ENCODE measurements at places on chromosomes 6 and 20.

- DNase-seq, result no peak
These were observed 230.6 kb downstream of the FNDC1 start for GRCh38 chr6:159399751-159400221.

DNA sequence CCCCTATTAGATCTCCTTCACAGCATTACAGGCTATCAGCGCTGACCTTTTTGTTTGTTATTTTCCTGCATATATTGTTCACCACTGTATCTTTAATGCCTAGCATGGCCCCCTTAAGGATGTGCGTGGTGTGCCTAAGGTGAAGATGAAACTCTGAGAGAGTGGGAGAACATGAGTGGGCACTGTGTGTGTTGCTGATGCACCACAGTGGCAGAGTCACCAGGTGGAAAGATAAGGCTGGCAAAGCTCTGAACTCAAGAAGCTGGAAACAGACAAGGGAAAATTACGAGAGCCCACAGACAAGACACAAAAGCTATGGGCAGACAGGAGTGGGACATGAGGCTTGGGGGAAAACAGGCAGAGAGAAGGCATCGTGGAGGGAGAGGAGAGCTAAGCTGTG is 159.8 kb downstream of the INSM1 start:
- no peak for DNase-seq

DNA sequence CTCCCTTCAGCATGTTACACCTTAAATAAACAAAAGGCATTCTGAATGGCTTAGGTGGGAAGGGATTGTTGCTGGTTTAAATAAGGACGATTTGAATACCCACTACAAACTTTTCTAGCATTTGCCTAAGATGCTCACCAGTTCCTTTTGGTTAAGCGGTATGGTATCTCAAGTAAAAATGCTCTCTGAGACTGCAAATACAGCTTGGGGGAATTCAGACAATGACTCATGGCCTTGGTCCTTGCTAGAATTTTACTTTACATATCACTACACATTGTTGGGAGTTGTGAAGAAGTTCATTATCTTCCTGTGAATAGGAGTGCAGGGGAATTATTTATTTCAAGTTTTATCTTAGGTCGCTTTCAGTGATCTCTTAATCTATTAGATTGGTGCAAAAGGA is 670.7 kb downstream of the UTRN start:
- DNase-seq, result no peak

DNA sequence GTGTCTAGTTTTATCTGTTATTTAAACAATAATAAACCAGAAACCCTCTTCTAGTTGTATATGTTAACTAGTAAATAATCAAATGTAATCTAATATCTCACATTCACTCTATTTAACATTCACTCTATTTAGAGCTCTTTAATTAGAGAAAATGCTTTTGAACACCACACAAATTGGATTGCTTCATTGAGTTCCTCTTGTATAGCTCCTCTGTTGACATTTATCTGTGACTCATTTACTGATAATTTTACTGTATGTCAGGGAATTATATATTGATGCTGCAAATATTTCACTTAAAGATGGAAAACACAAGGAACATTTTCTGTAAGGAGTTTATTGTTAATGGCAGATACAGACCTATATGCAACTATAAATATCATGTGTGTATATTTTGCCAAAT is 594.6 kb downstream of the COL12A1 start:
- DNase-seq, result no peak

- DNase-seq, result no peak
These were observed 127.9 kb upstream of the FOXO3 start for GRCh38 chr6:108432792-108433191.

DNA sequence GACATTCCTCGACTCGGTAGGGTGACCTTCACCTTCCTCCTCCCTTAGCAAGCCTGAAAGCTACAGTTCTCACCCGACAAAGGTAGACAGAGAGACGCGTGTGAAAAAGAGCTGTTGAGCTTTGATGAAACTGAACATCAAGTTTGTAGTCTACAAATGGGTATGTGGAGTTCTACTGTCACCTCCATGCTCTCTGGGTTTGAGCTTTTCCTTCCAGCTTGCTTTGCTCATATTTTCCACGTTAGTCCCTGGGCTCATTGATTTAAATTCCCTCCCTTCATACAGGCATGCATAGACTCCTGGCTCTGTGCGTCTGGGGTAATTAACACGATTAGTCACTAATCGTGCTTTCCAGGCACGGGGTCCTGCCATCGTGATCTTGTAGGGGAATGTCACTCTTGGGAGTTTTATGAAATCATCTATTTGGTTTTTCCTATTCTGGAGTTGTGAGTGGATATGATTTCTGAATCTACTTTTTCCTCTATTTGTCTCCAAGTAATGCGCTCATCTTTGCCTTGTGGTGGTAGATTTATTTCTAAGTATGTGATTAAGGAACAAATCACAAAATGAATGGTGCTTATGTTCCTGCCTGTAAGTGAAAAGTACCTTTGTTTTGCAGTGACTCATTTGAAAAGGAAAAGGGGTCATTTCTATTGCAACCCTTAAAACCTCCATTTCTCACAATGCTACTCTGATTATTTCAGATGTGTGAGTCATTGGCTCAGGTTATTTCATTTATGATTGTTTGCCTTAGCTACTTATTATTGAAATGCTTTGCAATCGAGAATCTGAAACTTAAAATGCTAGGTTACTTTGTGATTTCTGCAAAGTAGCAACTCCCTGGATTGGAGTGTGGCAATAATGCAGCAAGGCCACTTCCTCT is 154.6 kb downstream of the ZDHHC14 start:
- DNase-seq, result no peak

DNA sequence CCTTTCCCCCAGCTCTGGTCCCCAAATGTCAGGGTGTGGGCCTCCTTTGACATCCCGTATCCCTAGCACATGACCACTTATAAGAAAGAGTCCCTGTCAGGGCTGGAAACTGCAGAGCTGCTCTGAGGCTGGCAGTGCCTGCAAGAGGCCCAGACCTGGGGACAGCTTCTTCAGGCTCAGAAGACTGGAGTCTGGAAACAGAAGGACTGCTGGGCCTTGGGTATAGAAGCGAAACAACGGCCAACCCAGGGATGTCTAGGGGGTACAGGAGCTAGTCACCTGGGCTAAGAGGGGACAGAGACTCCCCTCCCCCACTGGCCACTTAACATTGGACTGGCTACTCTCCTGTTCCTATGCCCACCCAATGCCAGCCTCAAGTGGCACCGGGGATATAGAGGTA is 4.7 kb downstream of the SCUBE3 start:
- no peak for DNase-seq

GRCh38 chr6:15473741-15474161 is 189.1 kb downstream of the DTNBP1 start:
- DNase-seq, result no peak

DNA sequence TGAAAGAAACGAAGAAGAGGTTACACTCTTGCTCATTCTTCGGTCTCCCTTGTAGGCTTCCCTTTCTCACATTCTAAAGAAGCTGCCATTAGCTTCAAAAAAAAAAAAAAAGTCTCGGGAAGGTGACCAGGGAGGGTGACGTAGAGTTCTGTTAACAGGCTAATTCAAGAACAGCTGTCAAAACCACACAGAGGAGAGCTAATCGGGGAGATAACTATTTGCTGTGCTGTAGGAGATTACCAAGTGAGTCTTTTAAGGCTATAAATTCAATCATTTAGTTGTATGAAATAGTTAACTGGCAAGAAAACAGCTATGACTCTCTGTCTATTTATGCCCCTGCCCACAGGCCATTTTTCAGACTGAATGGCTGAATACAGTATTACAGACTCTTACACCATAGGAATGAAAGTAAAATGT is 256.8 kb downstream of the SYNE1 start:
- DNase-seq, result no peak

Data from activated CD8-positive, alpha-beta memory T cell treated with anti-CD3 and anti-CD28 coated beads for 4 hours (primary cell).